ENCODE measurements at places on chromosomes 3 and 15.

GRCh38 chr3:16508591-16508995, 4.9 kb downstream of the RFTN1 start:
- no peak for DNase-seq

- DNase-seq, result no peak
These were observed 56.6 kb downstream of the CBLB start for GRCh38 chr3:105812194-105812586.

DNA sequence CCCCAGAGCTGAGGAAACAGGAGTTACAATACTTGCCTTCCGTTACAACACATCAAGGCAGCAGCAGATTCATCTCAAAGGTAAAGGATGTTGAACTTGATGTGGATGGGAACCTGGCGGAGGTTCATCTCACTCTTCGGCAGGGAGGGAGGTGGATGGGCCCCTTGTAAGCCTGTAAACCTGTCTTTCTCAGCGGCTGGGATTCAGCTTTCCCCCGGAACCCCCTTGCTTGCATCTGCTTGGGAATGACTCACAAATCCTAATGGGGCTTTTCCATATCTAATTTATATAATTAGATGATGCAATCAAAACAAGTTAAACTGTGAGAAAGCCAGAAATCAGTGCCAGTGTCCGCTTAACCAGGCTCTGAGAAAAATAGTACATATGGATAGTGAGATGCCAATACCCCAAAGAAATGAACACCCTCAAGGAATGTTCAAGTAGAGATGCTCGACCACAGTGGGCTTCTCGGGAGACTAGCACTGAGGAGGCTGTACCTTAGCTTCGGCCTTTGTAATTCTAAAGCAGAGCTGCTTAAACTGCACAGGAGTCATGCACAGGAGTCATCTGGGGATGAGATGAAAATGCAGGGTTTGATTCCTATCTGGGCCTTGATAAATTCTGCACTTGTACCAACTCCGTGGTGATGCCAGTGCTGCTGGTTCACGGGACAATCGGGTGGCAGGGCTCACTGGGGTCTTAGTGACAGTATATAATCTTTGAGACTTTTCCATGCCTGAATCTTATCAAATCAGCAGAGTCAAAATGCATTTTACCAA, 2.2 kb upstream of the FAM240A start:
- no peak for DNase-seq

GRCh38 chr15:56754772-56755370, 21.6 kb upstream of the ZNF280D start:
- no peak for DNase-seq

Measured in activated T-cell treated with anti-CD3 and anti-CD28 coated beads, Interleukin-2, amount 50 U/mL, for 48 hours (primary cell).